Suprapubic skin (tissue), 4 donors: ENCODE measurements at places on chromosomes 4 and X. TPM values are rescaled to one million over a fixed set of nuclear protein-coding genes. Genes with fewer than 3 reads are reported as not detected.

Gene IL13RA2
- not detected for total RNA-seq

GRCh38 chr4:99991741-99992140 lies 41.7 kb upstream of the H2AZ1 start:
- no peak overlapping the region for H3K27ac ChIP-seq
- H3K4me3 ChIP-seq: no peak overlapping the region
- H3K27me3 ChIP-seq: no peaks in the 10 kb centered on the region

- H3K4me1 ChIP-seq: peaks cover 4% of the 10 kb centered on the region
- H3K36me3 ChIP-seq: no peaks in the 10 kb centered on the region
- DNase-seq: no peak
- H3K27ac ChIP-seq: no peak overlapping the region
- no peaks in the 10 kb centered on the region for H3K27me3 ChIP-seq
- H3K4me3 ChIP-seq: no peak overlapping the region
These were observed 9.6 kb downstream of the AFP start for GRCh38 chr4:73445383-73446335.

DNA sequence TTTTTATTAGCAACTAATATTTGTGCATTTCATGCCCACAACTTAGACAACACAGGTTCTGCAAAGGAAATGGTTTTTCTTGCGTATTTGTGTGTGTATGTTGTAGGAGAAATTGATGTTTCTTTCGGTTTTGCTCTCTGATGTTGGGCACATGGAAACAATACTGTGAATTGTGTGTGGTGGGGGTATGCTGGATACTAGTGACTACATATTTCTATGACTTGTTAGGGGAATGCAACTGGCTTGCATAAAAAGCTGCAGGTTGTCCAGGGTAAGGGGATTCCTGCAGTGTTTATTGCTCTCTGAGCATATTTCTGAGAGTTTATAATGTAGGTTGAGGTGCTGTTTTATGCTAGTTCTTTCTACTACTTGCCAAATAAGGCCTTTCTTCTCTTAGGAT lies 11.6 kb downstream of the DLG3 start:
- H3K36me3 ChIP-seq: no peaks in the 10 kb centered on the region
- no peak for DNase-seq
- H3K4me3 ChIP-seq: peak overlapping the region; percentile 54
- H3K4me1 ChIP-seq: peaks cover 16% of the 10 kb centered on the region
- no peaks in the 10 kb centered on the region for H3K27me3 ChIP-seq
- no peak overlapping the region for H3K27ac ChIP-seq

DNA sequence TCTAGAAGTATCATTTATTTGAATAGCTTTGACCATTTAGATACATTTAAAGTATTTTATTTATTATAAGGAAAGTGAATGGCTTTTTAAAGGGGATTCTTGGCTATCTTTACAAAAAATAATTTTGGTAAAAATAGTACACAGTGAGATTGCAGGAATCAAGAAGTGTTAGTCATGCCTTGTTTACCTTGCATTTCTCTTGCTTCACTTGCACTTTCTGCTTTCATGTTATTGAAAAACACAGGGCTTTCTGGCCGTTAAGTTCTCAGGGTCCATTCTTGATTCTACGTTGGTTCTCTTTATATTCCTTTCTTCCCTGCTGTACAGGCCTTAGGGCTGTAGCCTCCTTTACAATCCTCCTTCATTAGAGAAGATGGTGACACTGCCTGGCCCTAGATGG lies 21.8 kb upstream of the SEC24D start:
- no peaks in the 10 kb centered on the region for H3K27me3 ChIP-seq
- no peak for DNase-seq
- no peak overlapping the region for H3K27ac ChIP-seq
- no peaks in the 10 kb centered on the region for H3K4me1 ChIP-seq

GRCh38 chrX:53831662-53832635 lies 145.4 kb upstream of the HUWE1 start:
- H3K36me3 ChIP-seq: no peaks in the 10 kb centered on the region
- H3K4me1 ChIP-seq: no peaks in the 10 kb centered on the region
- H3K4me3 ChIP-seq: no peak overlapping the region
- no peaks in the 10 kb centered on the region for H3K27me3 ChIP-seq

- H3K4me3 ChIP-seq: no peak overlapping the region
- no peak overlapping the region for H3K27ac ChIP-seq
- DNase-seq: no peak
- no peaks in the 10 kb centered on the region for H3K4me1 ChIP-seq
- H3K27me3 ChIP-seq: peaks cover 2% of the 10 kb centered on the region
These were observed 67.4 kb upstream of the QRFPR start for GRCh38 chr4:121448231-121448630.

DNA sequence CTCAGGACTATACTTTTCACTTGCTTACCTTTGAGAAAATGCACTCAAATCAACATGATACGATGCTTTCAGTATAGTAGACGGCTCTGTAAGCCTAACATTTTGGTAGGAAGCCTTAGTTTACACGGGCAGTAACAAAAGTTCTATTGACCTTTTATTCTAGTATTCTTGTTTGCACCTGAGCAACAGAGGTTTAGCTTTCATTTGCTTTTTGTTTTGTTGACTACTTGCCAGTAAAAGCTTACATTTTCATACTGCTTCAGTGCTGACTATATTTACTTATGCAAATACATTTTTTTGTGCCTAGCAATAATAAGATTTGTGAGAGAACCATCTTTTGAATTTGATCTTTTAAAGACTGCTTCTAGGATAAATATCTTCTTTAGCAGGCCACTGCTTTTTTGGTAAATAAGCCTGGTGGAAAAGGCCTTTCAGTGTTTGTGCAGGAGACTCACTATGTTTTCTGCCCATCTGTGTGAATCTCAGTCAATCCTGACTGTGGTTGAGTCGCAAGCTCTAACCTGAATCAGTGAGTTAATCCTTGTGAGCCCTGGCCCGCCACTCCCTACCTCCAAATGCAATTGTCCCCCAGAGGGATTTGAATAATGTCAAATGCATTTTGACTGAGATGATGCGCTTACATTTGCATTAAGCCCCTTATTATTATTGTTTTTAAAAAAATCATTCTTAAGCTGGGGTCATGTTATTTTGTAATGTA lies 21.9 kb downstream of the FHIP1A start:
- no peak overlapping the region for H3K27ac ChIP-seq
- no peaks in the 10 kb centered on the region for H3K36me3 ChIP-seq
- no peak for DNase-seq
- H3K4me1 ChIP-seq: peaks cover 10% of the 10 kb centered on the region
- H3K4me3 ChIP-seq: no peak overlapping the region
